ENCODE measurements at places on chromosomes 6 and 20.

DNA sequence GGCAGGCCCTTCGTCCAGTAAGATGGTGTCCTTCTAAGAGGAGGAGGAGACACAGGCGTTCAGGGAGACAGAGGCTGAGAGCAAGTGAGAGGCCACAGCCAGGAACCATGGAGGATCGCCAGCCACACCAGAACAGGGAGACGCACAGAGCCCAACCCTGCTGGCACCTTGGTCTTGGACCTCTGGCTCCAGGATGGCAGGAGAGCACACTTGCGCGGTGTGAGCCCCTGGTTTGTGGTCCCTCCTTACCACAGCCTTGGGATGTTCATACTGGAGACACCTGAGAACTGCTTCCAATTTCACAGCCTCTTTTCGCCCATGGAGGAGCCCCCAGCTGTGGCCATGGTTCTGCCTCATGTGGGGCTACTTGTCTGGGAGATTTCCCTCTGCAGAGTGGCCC lies 222.4 kb downstream of the DLL1 start:
- no peak for DNase-seq

DNA sequence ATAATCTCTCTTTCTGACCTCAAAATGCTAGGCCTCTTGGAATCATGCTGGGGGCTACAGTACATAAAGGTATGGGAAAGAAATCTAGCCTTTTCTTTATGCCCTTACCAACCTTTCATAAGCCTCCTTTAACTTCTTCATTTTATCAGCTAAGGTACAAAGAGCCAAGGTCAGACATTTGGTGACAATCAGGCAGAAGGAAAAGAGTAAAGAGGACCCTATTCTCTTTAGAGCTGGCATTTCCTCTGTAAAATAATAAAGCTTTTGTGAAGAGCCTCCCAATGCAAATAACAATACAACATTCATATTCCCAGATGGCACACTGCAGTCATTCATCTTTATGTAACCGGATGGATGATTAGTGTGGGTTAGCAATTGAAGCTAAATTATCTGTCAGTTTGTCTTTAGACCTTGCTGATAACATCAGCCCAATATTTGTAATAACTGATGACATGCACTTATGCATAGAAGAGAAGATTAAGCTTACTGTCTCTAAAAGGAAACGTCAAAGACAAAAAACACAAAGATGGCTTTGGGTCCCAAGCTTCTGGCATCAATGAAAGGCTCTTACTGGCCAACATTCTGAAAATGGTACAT lies 163.1 kb downstream of the IBTK start:
- no peak for DNase-seq

- no peak for DNase-seq
These were observed 418 bp upstream of the UCKL1 start for GRCh38 chr20:63956664-63957003.

DNA sequence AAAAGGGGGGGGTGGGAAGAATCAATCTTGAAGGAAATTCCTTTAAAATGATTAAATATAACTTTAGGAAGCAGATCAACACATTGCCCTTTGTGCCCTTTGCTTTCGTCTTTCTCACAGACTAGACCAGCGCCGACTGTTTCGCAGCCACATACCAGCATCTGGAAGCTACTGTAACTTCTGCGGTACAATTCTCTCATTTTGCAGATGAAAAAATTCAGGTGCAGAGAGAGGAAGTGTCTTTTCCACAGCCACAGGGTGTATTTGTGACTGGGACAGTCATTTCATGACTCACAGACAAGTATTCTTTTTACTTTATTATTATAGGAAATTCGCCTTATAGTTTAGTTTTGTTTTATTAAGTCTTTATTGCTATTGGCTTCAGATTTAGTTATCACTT lies 84.2 kb downstream of the UST start:
- no peak for DNase-seq

DNA sequence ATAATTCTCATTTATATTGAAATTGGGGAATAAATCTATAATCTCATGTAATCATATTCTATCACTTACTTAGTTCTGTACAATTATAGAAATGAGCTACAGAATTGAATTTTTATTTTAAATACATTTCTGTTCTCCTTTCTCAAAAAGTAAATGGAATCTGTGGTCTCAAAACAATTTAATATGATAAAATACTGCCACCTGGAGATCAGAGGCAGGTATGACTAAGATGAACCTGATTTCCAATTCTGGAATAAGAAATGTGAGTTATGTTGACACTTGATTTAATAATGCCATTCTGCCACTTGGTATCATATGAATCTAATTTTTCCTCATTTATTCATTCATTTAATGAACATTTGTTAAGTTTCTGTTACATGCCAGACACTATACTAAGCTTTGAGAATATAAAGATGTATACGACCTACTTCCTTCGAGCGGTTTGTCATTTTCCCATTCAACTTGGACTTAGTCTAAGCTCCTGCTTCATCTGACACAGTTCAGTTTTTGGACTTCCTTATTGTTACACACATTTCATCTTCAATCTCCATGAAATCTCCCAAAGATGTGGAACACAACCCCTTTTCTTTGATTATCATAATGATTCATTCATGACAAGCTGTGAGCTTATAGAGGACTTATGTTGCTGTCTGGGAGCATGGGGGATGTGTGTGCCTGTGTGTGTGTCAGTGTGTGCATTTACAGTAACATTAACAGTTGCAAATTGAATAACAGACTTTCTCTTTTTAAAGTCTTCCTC lies 7.5 kb upstream of the CCDC28A start:
- DNase-seq = no peak

DNA sequence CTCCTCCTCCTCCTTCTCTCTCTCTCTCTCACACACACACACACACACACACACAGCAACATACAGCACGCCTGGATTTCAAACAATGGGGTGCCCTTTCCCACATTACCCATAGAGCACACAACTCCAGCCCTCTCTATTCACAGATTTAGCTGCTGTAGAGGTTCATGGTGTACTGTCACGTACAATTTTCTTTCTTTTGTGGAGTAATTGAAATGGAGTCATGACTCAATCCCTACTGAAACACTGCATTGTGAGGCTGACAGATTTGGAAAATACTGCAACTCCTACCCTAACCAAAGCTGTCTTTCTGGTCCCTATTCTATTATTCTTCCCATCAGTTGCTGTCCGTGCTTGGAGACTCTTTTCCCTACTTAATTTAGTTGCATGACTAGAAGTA lies 166.9 kb downstream of the EDN1 start:
- DNase-seq = no peak

DNA sequence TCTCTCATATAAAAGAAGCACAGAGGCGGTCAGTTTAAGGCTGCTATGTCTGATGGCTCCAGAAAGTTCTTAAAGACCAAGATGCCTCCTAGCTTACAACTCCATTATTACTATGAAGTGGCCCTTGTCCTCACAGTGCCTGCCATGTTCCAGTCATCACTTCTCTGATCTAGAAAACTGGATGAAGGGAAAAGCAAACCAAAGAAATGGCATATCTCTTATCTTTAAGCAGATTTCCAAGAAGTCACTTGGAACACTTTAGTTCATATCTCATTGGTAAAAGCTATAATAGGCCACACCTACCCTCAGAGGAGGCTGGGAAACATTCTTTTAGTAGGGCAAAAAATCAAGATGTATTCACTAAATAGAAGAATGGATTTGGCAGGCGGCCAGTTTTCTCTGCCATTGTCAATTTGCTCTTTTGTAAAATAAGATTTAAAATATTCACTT lies 289.6 kb downstream of the TBC1D7 start:
- DNase-seq = no peak

GRCh38 chr20:33751775-33752174 lies 20.0 kb downstream of the ZNF341 start:
- no peak for DNase-seq

DNA sequence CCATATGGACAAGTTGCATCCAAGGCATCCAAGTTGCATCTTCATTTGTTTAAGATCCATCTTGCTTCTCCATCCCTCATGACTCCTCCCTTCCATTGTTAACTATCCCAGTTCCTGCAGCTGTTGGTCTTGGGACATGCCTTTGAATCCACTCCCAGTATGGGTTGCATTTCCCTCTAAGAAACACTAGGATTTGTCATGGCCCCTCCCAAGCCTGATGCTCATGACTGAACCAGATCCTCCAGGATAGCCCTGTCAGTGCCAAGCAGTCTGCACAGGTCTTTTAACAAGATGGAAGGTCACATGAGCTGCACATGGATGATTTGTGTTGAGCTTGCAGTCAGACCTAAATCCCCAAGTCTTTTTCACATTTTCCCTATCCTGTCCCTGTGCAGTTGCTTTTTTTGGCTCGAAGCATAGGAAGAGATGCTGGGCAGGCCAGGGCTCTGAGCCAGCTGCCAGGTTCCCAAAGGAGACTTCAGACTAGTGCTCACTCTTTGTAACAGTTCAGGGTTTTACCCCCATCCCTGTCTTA lies 4.2 kb downstream of the PPP2R5D start:
- peak; percentile 21 for DNase-seq
